Heart left ventricle (tissue), 16 donors: ENCODE measurements at places on chromosomes 5 and 9.

DNA sequence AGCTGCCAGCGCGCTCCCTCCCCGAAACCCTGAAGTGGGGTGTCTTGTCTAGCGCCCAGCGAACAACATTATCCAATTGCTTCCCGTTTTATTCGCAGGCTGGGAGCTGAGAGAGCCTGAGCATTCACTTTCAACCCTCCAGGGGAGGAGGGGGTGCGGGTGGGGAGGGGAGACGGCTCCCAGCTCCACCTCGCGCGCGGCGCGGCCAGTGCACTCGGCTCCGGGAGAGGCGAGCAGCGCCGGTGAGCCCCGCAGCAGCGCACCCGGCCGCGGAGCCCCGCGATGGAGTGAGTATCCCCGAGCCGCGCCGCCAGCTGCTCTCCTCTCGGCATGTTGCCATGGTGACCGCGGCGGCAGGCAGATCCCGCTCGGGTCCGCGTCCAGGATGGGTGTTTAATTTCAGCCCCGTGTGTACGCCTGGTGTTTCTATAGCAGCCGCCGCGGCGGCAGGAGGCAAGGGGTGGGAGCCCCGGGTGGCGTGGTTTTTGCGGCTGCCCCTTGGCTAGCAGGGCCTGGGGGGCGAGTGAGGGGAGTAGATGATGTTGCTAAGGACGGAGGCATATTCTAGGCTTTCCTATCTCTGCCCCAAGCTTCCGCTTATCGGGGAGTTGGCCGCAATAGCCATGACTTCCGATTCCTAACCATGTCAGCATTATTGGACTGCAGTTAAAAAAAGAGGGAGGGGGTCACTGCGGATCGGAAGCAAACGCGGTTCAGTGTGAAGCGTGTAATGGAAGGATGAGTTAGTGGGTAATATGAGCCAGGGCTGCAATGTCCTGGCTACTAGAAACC is 139.2 kb upstream of the PALM2AKAP2 start:
- DNase-seq, result peak; percentile 63

DNA sequence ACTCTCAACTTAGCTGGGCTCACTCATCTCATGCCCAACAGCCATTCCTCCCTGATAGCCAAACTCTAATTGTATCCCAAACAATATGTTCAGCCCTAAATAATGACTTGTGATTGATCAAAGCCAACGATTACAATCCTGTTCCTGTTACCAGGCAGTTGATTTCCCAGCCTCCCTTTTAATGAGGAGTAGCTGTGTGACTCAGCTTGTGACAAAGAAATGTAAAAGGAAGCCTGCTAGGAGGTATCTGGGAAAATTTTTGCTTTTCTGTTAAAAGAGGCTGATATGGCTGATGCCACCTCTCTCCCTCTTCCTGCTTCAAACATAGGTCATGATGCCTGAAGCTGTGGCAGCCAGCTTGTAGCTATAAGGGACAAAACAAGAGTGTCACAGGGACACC is 19.6 kb upstream of the ENC1 start:
- DNase-seq, result no peak

DNA sequence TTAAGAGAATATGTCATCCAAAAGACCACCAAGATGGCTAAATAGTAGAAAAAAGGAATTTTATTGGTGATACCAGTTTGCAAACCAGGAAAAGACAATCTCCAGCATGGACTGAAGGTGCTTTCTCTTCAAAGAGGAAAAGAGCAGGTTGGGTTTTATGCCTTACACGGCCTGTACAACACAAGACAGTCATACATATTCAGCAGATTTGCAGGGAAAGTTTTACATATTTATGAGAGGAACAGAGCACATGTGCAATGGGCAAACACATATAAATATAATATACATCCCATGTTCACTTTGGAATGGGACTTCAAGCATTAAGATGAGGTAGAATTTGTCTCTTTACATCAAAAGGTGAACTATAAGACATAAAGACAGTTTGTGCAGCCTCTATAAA is 70.3 kb upstream of the PPP2CA start:
- no peak for DNase-seq

GRCh38 chr5:174919351-174919750 is 195.0 kb downstream of the MSX2 start:
- no peak for DNase-seq

DNA sequence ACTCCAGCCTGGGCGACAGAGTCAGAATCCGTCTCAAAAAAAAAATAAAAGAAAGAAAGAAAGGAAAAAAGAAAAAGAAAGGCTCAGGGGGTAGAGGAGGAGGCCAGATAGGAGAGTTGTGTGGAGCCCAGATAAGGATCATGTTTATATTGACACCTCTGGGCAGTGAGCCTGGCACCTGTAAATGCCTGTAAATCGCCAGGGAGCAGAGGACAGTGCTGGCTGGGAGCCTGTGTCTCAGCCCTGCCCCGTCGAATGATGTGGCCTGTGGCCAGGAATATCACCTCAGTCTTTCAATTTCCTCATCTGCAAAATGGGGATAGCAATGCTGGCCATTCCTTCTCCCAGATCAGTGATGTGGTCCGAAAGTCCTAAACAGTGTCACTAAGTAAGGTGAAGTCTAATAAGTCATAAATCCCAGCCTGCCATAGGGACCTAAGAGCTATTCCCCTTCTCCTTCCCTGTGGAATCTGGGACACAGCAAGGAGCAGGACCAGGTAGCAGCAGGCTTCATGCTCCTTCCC is 10.3 kb upstream of the ABO start:
- no peak for DNase-seq
